ENCODE measurements at places on chromosomes 7 and 10.

- DNase-seq: peak; percentile 29
These were observed 272.4 kb upstream of the LRGUK start for GRCh38 chr7:133854739-133855138.

GRCh38 chr7:25732766-25733217, 419.2 kb upstream of the NFE2L3 start:
- no peak for DNase-seq

DNA sequence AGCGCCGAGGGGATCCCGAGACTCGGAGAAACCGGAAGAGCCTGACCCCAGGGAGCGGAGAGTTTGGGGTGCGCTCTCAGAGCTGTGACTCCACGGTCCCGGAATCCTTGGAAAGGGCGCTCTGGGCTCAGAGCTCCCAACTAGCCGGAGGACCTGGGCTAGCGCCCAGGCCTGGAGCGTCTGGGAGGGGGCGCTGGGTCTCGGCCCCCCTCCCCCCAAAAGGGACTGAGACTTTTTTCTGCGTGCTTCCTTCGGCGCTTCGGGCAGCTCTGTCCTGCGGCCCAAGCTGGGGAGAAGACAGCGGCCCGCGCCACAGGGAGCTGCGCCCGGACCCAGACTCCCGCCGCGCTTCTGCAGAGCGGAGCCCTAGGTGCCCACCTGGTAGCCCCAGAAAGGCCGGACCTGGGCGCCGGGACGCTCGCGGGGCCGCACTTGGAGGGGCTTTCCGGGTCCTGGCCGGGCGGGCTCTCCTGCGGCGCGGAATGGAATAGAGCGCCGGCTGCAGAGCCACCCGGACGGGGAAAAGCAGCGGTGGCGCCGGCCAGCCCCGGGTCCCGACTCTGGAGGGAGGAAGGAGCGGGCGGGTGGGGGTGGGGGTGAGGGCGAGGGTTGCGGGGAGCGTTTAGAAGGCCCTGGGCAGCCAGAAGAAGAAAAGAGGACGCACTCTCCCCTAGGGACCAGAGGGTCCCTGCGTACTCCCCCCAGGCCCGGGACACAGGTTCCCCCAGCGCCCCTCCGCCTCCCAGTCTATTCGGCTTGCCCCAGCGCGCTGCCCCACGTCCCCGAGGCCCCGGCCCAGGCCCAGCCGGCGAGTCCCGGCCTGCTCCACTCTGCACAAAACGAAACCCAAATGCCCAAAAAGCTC, 4.7 kb downstream of the ZNF503 start:
- no peak for DNase-seq

GRCh38 chr10:79181698-79182521, 113.1 kb downstream of the ZMIZ1 start:
- DNase-seq: no peak

DNA sequence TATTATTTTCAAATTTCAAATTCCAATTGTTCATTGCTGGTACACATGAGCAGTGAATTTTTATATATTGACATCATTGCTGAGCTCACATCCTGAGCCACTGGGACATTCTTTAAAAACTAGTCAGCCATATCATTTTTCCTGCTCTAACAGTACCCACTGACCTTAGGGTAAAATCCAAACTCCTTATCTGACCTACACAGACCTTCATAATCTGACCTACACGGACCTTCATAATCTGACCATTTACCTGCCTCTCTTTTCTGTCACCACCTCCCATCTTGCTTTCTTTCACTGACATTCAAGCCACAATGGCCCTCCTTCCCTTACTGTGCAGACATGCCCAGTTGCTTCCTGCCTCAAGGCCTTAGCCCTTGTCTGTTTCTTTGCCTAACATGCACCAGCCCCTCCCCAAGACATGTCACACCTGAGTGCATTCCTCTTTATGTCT, 16.1 kb upstream of the CUZD1 start:
- DNase-seq: no peak

DNA sequence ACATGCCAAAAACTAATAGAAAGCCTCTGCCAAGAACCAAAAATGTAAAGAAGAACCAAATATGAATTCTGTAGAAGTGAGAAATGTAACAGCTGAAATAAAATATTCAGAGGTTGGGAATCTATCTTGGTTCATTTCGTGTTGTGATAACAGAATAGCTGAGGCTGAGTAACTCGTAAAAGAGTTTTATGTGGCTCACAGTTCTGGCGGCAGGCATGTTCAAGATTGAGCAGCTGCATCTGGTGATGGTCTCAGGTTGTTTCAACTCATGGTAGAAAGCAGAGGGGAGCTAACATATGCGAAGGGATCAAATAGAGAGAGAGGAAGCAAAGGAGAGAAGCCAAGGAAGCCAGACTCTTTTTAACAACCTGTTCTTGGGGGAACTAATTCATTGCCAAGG, 717.2 kb downstream of the TNS3 start:
- no peak for DNase-seq

DNA sequence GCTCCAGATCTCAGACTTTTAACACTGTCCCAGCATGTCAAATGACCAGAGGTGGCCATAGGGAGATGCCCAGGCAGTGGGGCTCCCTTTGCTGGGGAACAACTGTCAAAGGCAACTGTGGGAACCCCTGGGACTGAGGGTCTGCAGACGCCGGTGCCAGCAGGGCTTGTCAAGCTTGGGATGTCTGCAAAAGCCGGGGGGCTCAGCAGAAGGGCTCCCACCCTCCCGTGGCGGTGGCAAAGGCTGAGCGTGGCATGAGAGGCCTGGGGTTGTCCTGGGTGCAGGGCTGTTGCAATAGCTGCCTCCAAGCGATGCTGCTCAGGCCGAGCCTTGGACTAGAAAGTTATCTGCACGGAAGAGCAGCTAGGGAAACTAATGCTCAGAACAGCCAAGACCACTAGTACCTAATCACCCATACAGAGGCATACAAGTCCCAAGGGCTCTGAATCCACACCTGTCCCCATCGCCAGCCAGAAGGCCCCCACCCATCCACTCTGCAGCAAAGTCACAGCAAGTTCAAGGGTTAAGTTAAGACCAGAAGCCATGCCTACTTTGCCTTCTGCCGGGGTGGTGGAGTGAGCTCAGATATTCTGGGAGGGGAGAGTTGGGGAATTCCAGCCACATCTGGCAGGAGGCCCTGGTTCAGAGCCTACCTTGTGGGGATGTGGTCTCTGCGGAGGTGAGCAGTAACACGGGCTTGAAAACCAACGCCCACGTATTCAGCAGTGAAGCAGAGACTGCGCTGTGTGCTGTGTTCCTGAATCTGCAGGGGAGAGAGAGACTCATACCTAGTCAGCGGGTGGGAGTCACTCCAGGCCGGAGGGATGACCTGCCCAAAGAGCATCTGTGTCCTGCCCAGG, 4.6 kb downstream of the SH2B2 start:
- no peak for DNase-seq

GRCh38 chr7:44276571-44277221, 48.7 kb downstream of the CAMK2B start:
- no peak for DNase-seq

DNA sequence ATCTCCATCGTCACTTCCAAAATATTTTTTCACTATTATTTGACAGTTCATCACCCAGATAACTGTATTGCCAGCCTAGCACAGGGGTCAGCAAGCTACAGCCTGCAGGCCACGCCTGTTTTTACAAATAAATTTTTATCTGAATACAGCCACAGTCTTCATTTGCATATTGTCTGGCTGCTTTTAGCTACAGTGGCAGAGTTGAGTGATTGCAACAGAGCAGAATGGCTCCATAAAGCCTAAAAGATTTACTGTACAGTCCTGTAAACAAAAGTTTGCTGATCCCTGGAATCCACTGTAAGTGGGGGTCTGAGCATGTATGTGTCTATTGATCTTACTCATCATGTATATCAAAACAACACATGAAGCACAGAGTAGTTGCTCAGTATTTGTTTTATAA, 45.9 kb upstream of the GNAI1 start:
- DNase-seq: no peak

DNA sequence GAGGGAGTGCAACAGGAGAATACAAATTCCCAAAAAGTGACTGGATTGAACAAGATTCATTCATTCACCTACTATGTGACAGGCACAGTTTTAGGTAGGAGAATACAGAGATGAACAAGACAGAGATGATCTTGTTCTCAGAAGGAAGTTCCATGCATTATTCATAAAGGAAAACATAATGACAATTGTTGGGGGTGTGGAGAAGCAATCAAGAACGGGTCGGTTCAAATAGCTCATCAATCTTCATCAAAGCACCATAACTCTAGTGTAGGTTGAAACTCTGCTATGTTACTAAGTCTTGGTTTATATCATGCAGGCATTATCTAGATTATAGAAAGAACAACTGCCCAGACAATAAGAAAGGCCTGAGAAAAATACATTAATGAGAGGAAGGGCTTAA, 243.7 kb downstream of the DGKI start:
- DNase-seq: no peak

DNA sequence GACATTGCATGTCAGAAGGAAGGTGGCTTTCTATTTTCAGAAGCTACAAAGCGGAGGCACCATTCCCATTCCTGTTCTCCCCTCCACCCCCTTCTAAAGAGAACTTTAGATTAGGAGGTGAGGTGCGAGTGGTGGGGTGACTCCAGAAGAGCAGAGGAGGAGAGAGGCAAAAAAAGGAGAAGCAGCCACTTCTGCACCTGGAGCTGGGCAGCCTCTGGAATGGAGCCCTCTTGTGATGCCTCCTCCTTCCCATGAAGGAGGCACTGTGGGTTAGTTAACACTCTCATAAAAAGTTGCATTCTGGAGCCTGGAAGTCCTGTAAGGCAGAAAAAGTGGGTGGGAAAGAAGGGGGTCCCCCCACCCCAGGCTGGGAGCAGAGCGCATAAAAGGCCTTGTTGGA, 4.8 kb downstream of the PTF1A start:
- no peak for DNase-seq

DNA sequence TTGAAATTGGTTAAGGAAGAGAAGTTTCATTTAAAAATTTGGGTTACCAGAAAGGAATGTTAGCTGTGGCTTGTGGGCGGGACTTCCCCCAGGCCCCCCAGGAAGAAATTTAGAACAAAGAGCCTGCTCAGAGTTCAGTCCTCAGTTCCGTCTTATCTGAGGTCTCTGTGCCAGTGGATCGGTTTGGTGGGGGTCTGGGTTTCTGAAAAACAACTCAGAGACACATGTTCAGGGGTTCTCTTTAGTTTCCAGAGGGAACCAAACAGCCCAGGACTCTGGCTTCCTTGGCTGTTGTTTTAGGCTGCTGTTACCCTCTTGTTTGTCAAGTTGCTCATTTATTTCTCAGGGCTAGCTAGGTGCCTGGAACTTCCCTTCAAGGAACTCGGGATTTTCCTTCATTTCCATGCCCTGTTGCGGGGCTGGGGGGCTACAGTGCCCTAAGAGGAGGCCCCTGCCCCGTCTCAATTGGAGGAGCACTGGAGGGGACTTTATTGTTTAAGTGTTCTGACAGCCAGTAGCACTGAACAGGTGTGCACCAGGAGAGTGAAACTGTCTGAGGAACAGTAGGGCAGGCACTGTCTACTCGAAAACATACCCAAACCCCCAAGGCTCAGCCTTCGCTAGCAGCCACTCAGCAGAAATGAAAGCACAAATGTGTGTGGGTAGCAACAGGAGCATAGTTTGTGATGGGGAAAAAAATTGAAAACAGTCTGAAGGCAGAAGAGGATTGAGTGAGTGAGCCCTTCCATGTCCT, 59.9 kb downstream of the ALOX5 start:
- no peak for DNase-seq

DNA sequence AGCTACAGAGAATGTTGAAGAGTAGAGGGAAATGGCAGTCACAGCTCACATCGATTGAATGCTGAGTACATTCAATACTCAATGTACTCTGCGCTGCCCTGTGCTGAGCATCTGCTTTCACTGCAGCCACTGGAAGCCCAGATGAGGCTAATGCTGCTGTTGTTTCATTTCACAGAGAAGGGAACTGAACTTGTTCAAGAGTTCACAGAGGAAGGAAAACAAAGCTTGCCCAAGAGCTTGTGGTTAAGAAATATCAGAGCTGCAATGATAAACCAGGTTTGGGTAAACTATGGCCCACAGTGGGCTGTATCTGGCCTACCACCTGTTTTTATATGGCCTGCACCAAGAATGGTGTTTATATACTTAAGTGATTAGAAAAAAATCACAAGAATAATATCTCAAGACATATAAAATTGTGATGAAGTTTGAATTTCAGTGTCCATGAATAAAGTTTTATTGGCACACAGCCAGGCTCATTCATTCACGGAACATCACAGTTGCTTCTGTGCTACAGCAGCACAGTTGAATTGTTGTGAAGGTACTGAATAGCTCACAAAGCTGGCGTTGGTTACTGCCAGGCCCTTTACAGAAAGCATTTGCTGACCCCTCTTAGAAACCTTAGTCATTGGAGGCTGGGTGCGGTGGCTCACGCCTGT, 64.1 kb downstream of the CFAP58 start:
- no peak for DNase-seq

DNA sequence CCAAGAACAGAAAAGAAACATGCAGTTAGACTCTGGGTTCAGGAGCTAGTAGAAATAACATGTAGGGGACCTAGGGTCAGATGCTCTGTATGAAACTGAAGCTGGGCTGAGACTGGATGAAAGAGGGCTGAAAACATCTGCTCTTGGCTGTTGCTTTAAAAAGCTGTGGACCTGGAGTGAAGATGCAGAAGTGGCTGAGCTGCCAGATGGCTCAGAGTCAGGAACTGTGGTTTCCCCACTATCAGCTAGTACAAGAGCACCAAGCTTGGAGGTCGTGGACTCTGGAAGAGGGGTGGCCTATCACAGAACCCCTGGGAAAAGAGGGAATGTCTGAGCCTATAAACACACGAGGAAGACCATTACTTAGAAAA, 5.9 kb downstream of the ADK start:
- DNase-seq: no peak

GRCh38 chr10:69467928-69468750, 16.9 kb downstream of the TSPAN15 start:
- no peak for DNase-seq

GRCh38 chr7:69844264-69844868, 246.1 kb downstream of the AUTS2 start:
- no peak for DNase-seq

GRCh38 chr10:114631666-114632417, 26.2 kb downstream of the ABLIM1 start:
- no peak for DNase-seq

- DNase-seq: no peak
These were observed 10.7 kb downstream of the APBB1IP start for GRCh38 chr10:26448706-26449435.

DNA sequence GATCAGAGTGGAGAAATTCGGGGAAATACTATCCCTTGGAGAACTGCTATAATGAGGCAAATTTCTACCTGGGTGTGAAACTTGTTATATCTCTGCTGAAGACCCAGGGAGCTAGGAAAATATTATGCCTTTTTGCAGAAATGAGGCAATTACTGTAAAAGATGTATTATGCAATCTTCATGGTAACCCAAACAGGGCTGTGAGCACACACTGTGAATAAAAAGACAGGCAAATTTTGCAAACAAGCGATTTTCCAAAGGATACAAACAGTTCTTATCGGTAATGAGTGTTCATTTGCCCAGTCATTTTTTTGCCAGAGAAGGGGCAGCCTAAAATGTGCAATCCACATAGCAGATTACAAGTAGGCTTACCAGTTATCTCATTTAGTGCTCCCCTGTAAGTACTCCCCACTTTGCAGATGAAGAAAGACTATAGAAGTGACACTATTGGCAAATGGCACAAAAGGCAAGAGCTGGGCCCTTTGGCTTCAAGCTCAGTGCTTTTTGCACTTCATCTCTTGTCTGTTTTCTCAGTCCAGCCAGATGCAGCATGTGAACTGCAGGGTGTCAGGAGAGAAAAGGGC, 205.8 kb downstream of the HECW1 start:
- no peak for DNase-seq
